ENCODE measurements at places on chromosomes 16 and 17.

DNA sequence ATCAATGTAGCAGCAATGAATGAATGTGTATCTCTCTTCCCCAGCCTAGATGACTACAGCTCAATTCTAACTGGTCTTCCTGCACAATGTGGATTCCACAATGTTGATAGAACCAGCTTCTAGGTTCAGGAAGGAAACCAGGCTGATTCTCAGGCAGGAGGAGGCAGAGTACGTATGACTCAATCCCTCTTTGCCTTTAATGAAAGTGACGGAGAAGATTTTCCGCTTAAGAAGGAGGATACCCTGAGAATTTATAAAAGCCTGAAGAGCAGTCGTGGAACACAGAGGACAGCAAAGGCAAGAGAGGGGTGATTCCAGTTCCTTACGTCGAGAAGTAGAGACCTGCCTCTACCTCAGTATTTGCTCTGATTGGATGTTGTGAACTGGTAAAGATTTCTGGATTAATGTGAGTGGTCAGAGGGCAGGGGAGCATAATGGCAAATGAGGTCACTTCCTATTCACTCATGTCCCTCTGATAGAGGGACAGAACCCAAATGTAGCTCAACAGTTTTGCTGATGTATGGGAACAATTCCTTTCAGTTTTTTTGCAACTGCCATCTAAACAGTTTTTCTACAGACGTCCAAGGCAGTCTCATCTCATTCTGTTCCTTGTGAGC lies 15.0 kb upstream of the SLC16A11 start:
- DNase-seq: no peak

DNA sequence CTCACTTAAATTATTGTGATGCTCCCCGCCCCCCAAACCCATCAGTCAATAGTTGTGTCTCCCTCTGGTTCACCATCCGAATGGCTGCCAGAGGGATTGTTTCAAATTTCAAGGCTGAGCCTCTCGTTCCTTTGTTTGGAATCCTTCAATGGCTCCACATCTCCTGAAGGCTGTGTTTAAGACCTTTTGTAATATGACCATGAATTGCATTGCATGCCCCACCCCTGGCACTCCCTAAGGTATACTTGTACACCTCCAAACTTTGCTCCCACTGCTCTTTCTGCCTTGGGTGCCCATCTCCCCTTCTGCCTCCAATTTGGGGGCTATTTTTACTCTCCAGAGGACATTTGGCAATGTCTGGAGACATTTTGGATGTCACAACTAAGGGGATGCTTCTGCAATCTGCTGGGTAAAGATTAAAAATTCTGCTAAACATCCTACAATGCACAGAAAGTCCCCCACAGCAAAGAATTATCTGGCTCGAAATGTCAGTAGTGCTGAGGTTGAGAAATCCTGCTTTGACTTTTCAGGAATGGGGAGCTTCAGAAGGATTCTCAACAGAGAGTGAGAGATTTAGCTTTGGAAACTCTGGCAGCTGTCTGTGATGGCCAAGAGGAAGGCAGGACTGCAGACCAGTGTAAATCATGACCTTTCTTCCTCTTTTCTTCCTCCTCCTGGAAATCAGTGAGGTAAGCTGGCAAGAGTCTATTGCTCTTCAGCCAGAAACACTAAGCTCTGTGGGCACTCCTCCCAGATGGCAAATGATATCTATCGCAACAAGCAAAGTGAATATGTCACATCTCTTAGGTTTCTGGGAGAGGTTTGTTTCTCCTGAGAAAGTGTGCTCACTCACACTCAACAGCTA lies 8.7 kb upstream of the IL4R start:
- DNase-seq: peak; percentile 61

DNA sequence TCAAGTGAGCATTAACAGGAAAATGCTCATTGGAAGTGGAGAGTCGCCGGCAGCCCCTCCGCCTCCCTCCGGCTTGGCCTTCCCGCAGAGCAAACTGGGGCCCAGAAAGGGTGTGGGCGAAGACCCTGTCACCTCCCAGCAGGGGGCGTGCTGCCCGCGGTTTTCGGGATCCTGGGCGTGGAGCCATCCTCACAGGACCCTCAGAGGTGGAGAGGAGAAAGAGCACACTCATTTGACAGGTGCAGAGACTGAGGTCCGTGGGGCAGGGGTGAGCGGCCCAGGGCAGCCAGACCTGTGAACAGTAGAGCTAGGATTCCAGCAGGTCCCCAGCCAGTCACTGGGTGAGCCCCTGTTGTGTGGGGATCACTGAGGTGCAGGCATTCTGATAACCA lies 1002.9 kb downstream of the KCNJ18 start:
- DNase-seq: no peak

DNA sequence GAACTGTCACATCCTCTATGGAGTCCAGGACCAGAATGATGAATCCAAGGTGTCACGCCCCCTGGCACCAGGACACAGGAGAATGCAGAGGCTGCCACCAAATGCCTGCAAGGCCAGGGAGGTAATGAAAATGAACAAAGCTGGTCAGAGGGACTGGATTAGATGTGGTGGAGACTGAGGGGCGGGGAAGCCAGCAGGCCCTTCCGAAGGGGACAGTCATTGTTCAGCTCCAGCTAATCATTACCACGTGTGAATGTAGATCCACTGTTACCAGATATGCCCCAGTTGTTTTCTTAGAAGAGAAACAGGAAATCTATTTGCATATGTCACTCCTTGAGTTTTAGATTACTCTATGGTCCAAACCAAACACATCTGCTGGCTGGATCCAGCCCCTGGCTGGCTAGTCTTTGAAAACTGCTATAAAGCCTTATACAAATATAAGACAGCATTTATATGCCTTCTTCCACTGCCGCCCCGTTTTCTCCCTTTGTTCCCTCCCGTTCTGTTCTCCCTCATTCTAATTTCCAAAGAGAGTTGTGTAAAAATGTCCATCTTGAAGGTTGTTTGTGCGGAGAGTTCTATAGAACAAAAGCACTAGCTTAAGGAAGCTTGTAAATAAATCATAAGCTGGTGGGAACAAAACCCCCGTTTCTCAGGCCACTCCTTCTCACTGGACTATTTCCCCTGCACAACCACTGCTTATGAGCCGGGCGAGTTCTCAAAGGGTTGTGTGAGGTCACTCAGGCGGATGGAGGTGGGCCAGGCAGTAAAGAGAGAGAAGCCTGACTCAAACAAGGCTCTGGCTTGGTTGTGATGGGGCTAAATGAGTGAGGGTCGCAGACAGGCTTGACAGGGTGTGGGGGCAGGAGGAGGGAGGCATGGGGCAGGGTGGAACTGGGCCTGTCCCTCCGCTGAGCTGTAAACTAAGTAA lies 14.2 kb downstream of the CRYM start:
- DNase-seq: no peak

GRCh38 chr17:80264205-80265075 lies 3.8 kb downstream of the RNF213 start:
- peak; percentile 32 for DNase-seq

DNA sequence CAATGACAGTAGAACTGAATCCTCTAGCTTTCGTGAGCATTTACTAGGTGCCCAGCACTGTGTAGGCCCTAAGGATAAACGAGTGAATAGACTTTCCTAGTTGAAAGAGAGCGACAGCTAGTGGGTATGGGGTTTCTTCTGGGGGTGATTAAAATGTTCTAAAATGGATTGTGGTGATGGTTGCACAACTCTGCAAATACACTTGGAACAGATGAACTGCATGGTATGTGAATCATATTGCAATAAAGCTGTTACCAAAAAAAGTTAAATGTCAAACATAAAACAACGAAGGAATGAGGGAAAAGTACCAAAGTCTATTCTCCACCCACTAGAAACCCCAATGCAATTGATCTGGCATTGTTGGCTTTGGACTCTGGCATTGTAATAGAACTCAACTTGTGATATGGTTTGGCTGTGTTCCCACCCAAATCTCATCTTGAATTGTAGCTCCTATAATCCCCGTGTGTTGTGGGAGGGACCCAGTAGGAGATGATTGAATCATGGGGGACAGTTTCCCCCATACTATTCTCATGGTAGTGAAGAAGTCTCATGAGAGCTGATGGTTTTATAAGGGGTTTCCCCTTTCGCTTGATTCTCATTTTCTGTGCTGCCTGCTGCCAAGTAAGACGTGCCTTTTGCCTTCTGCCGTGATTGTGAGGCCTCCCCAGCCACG lies 70.5 kb downstream of the MARF1 start:
- peak; percentile 23 for DNase-seq

DNA sequence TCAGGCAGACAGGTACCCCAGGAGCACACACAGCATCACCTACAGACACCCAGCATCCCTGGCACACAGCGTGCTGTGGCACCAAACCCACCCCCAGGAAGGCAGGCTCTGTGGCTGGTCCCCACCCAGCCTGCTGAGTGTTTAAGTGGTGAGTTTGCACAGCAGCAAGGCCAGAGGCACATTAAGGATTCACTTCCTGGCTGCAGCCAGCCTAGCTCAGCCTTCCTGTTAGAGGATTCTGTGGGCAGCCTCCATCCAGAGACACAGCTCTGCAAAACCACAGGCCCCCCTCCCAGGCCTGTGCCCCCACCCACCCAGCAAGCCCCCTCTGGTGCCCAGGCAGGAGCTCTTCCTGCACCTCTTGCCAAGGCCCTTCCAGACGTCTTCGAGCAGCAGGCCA lies 36.1 kb upstream of the PHB1 start:
- peak; percentile 44 for DNase-seq

- no peak for DNase-seq
These were observed 30.5 kb downstream of the HS3ST2 start for GRCh38 chr16:22844416-22844815.

DNA sequence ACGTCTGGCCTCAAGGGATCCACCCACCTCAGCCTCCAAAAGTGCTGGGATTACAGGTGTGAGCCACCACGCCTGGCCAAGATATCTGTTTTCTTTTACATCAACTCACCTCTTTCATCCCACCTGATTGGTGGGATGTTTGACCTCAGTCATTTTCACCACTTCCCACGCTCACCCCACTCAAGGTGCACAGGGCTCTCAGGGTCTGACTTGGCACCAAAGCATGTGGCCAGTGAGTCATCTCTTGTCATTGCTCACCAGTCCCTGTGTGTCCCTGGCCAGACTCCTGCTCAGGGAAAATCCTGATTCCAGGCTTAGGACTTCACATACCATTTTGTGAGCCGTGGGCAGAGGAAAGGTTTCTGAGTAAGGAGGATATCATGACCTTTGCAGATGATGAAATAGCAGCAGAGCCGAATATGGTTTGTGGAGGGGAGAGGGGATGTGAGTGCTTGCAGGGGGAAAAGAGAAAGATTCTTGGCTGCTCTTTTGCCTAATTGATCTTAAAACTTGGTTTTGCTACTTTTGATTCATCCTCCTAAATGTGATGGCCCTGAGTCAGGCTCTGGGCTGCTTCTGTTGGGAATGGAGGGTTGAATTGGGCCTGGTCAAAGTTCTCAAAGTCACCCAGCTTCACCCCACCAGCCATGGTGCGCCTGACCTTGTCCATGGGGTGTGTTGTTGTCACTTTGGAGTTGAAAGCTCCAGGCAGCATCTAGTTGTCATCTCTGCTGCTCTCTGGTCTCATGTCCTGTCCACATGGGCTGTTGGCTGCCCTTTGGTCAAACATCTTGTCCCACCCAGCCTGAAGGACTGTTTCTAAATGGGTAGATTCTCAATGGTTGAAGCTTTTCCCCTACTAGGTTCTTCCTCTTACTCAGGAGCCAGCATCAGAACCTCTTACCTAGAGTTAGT lies 6.0 kb upstream of the KCNH6 start:
- no peak for DNase-seq

DNA sequence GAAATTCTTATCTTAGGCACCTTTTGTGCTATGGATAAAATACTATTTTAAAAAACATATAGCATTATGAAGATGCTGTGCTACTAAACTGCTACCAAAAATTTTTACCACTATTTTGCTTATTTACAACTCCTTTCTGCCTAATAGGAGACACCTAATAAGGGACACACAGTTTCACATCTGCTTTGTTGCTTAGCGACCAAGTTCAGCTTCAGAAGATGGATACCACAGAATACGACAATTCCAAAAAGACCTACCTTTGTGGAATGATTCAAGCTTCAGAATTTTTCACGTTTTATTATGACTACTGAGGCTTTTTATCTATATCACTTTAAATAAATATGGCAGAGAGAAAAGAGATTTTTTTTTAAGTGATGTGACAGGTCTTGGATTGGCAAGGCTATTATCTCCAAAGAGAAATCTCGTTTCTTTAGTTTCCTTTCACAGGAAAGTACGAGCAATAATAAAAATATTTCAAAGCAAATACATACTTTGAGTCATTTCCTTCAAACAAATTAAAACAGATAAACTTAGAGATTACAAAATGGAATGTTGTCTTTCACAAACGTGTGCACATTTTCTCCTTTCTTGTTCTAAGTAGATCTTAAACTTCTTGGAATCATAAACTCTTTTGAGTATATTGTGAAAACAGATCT lies 35.4 kb downstream of the SPAG9 start:
- no peak for DNase-seq

DNA sequence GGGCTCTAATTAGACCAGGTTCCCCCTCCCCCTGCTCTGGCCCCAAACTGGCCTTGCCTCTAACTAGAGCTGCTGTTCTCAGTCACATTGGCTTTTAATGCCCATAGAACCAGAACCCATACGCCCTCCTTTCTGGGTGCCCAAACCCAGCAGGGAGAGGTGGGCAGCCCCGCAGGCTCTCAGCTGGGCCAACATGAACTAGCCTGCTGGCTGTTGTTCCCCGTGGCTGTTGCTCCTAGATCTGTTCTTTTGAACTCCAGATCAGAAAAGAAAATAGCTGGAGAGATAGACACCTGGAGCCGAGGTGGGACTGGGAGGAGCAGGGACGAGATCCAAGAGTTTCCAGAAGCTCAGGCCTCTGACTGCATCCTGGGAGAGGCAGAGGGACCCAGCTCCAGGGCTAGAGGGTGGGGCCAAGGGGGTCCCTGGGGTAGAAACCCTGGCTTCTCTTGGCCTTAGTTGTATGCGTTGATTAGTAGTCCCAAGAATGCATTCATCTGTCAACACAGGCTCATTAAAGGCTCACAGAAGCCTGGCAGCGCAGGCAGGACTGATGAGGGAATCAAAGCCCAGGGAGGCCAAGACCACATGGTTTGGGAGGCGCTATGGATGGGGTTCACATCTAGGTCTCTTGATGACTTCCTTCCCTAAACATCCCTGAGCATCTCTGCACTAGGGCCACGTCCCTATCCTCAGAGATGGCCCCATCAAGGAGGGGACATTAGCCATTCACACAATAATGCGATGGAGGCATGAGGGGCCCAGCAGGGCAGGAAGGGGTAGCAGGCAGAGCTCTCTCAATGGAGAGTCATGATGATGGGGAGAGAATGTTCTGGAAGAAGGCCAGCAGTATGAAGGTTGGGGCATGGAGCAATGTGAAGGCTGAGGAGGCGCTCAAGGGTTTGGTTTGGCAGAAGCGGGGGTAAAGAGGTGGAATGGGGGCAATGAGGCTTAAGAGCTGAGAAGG lies 1.3 kb upstream of the CPSF4L start:
- no peak for DNase-seq

GRCh38 chr17:42305543-42306384 lies 17.5 kb downstream of the STAT5A start:
- no peak for DNase-seq
